RWPE2 (cell line): ENCODE measurements at places on chromosomes 2 and 18.

- H3K4me3 ChIP-seq: no peak overlapping the region
- no peak for DNase-seq
- no peaks in the 10 kb centered on the region for H3K36me3 ChIP-seq
Observed at GRCh38 chr2:154307007-154307406, 391.5 kb upstream of the KCNJ3 start.

- H3K36me3 ChIP-seq: no peaks in the 10 kb centered on the region
- no peak overlapping the region for H3K4me3 ChIP-seq
- no peaks in the 10 kb centered on the region for H3K4me1 ChIP-seq
- no peak for DNase-seq
- no peak overlapping the region for H3K27ac ChIP-seq
- no peaks in the 10 kb centered on the region for H3K27me3 ChIP-seq
Observed at GRCh38 chr2:105570757-105571156, 171.9 kb upstream of the FHL2 start.

GRCh38 chr18:61616111-61616610, 276.6 kb downstream of the RNF152 start:
- H3K4me3 ChIP-seq: no peak overlapping the region
- H3K4me1 ChIP-seq: no peaks in the 10 kb centered on the region
- DNase-seq: no peak
- H3K27me3 ChIP-seq: no peaks in the 10 kb centered on the region

- no peaks in the 10 kb centered on the region for H3K27me3 ChIP-seq
- H3K4me1 ChIP-seq: no peaks in the 10 kb centered on the region
- peaks cover 7% of the 10 kb centered on the region; the same call in 1 of the 2 replicates for H3K36me3 ChIP-seq
Observed at GRCh38 chr2:30639836-30640235, 167.4 kb downstream of the CAPN13 start.

- H3K4me3 ChIP-seq: no peak overlapping the region
- peak overlapping the region; percentile 89 for H3K27ac ChIP-seq
- H3K36me3 ChIP-seq: no peaks in the 10 kb centered on the region
- DNase-seq: peak; percentile 56
Observed at GRCh38 chr2:132417430-132418035, 928 bp downstream of the GPR39 start.

- H3K4me1 ChIP-seq: no peaks in the 10 kb centered on the region
- H3K27ac ChIP-seq: no peak overlapping the region
- H3K4me3 ChIP-seq: no peak overlapping the region
- H3K36me3 ChIP-seq: no peaks in the 10 kb centered on the region
- DNase-seq: no peak
Observed at GRCh38 chr18:6222271-6222670, 192.4 kb downstream of the L3MBTL4 start.

- no peaks in the 10 kb centered on the region for H3K4me1 ChIP-seq
- no peaks in the 10 kb centered on the region for H3K36me3 ChIP-seq
- peaks cover 4% of the 10 kb centered on the region for H3K27me3 ChIP-seq
- DNase-seq: no peak
- no peak overlapping the region for H3K27ac ChIP-seq
- H3K4me3 ChIP-seq: no peak overlapping the region
Observed at GRCh38 chr18:396556-396955, 103.9 kb downstream of the COLEC12 start.

GRCh38 chr2:174670446-174670845, 72.8 kb upstream of the WIPF1 start:
- no peak overlapping the region for H3K27ac ChIP-seq
- no peaks in the 10 kb centered on the region; the same call in 1 of the 2 replicates for H3K36me3 ChIP-seq
- no peak overlapping the region for H3K4me3 ChIP-seq

DNA sequence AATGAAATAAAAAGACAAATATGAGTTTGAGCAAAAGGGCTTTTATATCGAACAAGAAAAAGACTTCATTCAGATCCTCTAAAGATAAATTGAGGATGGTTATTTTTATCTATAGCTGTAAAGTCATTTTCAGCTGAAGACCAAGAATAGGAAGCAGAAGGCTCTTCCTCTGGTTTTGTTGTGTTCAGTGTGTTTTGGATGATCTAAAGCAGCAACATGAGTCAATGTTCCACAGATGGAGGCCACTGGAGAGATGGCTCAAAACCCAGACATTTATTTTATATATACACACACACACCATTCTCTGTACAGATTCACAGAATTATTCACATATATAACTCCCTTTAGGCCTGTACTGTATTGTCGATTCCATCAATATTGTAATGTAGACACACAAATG, 424.3 kb downstream of the MBD2 start:
- H3K27ac ChIP-seq: no peak overlapping the region
- H3K4me3 ChIP-seq: no peak overlapping the region
- H3K4me1 ChIP-seq: peaks cover 12% of the 10 kb centered on the region
- H3K36me3 ChIP-seq: no peaks in the 10 kb centered on the region
- H3K27me3 ChIP-seq: no peaks in the 10 kb centered on the region

- H3K27ac ChIP-seq: no peak overlapping the region
- no peaks in the 10 kb centered on the region for H3K36me3 ChIP-seq
- no peaks in the 10 kb centered on the region for H3K27me3 ChIP-seq
- no peaks in the 10 kb centered on the region for H3K4me1 ChIP-seq
Observed at GRCh38 chr2:120711694-120712093, 24.0 kb upstream of the GLI2 start.

GRCh38 chr18:76491776-76492668, 3.0 kb downstream of the ZNF516 start:
- H3K36me3 ChIP-seq: no peaks in the 10 kb centered on the region
- no peaks in the 10 kb centered on the region for H3K27me3 ChIP-seq
- peaks cover 18% of the 10 kb centered on the region for H3K4me1 ChIP-seq
- no peak for DNase-seq

DNA sequence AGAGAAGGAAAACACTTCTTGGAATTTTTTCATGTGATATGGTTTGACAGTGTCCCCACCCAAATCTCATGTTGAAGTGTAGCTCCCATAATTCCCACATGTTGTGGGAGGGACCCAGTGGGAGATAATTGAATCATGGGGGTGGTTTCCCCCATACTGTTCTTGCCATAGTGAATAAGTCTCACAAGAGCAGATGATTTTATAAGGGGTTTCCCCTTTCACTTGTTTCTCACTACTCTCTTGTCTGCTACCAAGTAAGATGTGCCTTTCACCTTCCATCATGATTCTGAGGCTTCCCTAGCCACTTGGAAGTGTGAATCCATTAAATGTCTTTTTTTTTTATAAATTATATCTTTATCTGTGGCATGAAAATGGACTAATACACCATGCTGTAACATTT, 250.7 kb downstream of the LPIN1 start:
- H3K27ac ChIP-seq: peak overlapping the region; percentile 57
- H3K4me3 ChIP-seq: no peak overlapping the region
- no peak for DNase-seq

DNA sequence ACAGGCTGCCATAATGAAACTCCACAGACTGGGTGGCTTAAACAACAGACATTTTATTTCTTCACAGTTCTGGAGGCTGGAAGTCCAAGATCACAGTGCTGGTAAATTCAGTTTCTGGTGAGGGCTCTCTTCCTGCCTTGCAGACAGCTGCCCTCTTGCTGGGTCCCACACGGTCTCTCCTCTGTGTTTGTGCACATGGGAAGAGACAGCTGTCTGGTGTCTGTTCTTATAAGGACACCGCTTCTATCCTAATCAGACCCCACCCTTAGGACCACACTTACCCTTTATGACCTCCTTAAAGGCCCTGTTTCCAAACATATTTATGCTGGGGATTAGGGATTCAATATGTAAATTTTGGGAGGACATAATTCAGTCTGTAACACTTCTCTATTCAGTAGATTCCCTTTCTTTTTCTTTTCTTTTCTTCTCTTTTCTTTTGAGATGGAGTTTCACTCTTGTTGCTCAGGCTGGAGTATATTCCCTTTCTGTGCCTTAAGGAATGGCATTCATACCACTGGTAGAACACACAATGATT, 18.9 kb downstream of the CTIF start:
- peaks cover 9% of the 10 kb centered on the region for H3K4me1 ChIP-seq
- DNase-seq: no peak
- no peak overlapping the region for H3K4me3 ChIP-seq
- no peak overlapping the region for H3K27ac ChIP-seq

GRCh38 chr18:14179306-14179705, 47.1 kb upstream of the ZNF519 start:
- H3K4me3 ChIP-seq: no peak overlapping the region
- DNase-seq: no peak
- H3K27ac ChIP-seq: no peak overlapping the region
- H3K4me1 ChIP-seq: no peaks in the 10 kb centered on the region
- H3K27me3 ChIP-seq: no peaks in the 10 kb centered on the region
- H3K36me3 ChIP-seq: no peaks in the 10 kb centered on the region

DNA sequence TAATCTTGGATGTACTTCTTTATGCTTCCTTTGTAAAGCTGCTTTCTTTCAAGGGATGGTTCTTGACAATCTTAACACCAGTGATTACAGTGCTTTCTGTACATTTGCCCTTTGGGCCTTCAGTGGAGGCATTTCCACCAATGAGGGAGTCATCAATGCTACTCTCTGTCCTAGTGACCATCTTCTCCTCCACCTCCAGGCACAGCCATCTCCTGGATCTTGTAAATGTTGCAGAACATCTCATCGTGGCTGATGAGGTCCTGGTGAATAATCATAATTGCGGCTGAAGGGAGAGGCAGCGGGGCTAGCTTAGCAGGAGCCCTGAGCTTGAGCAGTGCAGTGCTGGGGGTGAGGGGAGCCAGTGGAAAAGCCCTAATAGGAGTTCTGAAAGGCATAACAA, 32.5 kb downstream of the IDH1 start:
- no peak overlapping the region for H3K27ac ChIP-seq
- no peak for DNase-seq
- no peak overlapping the region for H3K4me3 ChIP-seq
- no peaks in the 10 kb centered on the region for H3K27me3 ChIP-seq
- no peaks in the 10 kb centered on the region for H3K4me1 ChIP-seq

- no peaks in the 10 kb centered on the region for H3K27me3 ChIP-seq
- no peaks in the 10 kb centered on the region for H3K36me3 ChIP-seq
- peaks cover 24% of the 10 kb centered on the region for H3K4me1 ChIP-seq
- no peak overlapping the region for H3K4me3 ChIP-seq
- no peak overlapping the region for H3K27ac ChIP-seq
Observed at GRCh38 chr18:23138471-23138870, 3.2 kb downstream of the CABLES1 start.

- H3K4me1 ChIP-seq: no peaks in the 10 kb centered on the region
- H3K27ac ChIP-seq: no peak overlapping the region
- no peak for DNase-seq
- H3K36me3 ChIP-seq: no peaks in the 10 kb centered on the region
- H3K4me3 ChIP-seq: no peak overlapping the region
Observed at GRCh38 chr18:35029103-35029502, 12.1 kb upstream of the MAPRE2 start.

DNA sequence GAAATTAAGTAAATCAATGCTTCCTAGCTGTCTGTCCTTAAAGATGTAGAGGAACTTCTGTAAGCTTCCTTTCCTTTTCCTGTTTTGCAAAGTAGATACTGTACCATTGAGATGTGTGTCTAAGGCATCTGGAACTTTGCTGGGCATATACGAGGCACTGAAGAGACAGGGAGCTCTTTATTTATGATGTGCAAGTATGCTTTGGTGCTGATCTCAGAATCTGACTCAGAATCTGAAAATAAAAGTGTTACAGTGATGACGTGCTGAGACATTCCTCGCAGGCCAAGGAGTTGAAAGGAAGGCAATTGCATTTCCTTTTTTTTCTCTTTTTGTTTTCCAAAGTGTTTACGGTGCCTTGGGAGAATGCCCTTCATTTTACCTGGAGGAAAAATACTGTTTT, 230.9 kb upstream of the RGPD4 start:
- H3K27me3 ChIP-seq: no peaks in the 10 kb centered on the region
- no peak overlapping the region for H3K27ac ChIP-seq
- no peak for DNase-seq
- no peaks in the 10 kb centered on the region for H3K4me1 ChIP-seq

GRCh38 chr2:72824224-72824842, 1.5 kb downstream of the EXOC6B start:
- peak overlapping the region; percentile 72 for H3K27ac ChIP-seq
- DNase-seq: no peak
- H3K36me3 ChIP-seq: peaks cover 13% of the 10 kb centered on the region; the same call in 1 of the 2 replicates
- H3K27me3 ChIP-seq: no peaks in the 10 kb centered on the region

GRCh38 chr2:174023591-174024523, 58.7 kb upstream of the SP3 start:
- peaks cover 23% of the 10 kb centered on the region for H3K4me1 ChIP-seq
- H3K4me3 ChIP-seq: no peak overlapping the region
- H3K27me3 ChIP-seq: no peaks in the 10 kb centered on the region
- peak overlapping the region; percentile 77 for H3K27ac ChIP-seq
